Kidney tubule cell (primary cell): ENCODE measurements at places on chromosomes 6 and 20.

GRCh38 chr6:31483392-31483791 lies 14.6 kb upstream of the MICB start:
- DNase-seq, result no peak

- no peak for DNase-seq
Measured at GRCh38 chr6:14442242-14442641, 324.7 kb downstream of the CD83 start.

DNA sequence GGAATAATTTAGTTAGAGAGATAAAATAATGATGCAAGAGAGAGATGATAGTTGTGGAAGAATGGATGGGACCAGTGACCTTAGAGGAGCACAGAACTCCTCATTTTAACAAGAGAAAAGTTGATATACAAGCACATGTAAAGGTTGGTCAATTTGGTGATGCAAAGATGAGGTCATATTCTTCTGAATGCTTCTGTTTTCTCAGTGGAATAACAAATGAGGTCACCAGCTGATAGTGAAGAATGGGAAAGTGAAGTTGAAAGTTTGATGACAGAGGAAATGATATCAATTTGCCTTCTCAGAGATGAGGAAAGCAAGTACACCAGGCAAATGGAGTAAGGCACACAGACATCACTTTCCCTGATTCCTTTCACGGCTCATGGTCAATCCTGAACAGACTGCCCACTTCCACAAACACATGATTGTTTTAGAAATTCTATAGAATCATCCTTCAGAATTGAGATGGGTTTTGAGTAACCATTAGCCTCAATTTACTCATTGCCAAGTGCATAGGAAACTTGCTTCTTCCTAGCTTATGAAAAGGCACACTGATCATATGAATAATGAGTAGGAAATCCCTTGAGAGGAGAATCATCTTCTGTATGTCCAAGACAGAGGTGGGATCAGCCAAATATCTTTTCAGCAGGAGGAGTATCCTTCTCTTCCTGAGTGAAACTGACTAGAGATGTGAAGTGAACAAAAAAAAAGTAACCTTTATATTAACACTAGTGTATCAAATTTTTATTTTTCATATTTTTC lies 82.4 kb upstream of the TCF21 start:
- DNase-seq, result peak; percentile 13

- DNase-seq, result peak; percentile 76
Measured at GRCh38 chr20:17499041-17499440, 32.1 kb downstream of the BFSP1 start.

- no peak for DNase-seq
Measured at GRCh38 chr6:16540804-16541752, 220.2 kb downstream of the ATXN1 start.

GRCh38 chr6:127131275-127131674 lies 12.8 kb downstream of the RSPO3 start:
- no peak for DNase-seq

DNA sequence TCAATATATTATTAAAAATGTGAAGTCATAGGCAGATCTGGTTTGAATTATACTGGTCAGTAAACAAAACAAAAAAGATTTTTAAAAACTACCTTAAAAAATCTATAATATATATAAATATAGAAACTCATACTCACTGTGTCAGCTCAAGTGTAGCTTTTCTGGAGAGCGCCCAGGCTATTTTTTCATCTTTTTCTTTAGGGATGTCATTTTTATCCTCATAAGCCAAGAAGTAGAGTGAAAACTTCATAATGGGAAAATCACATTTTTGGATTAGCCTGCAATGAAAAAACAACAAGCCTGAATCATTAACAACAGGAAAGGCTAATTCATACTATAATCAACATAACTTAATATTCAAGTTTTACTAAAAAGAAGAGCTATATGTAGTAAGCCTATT lies 18.7 kb downstream of the GLO1 start:
- DNase-seq, result no peak

- peak; percentile 11 for DNase-seq
Measured at GRCh38 chr20:38649275-38649891, 47.8 kb downstream of the ARHGAP40 start.

DNA sequence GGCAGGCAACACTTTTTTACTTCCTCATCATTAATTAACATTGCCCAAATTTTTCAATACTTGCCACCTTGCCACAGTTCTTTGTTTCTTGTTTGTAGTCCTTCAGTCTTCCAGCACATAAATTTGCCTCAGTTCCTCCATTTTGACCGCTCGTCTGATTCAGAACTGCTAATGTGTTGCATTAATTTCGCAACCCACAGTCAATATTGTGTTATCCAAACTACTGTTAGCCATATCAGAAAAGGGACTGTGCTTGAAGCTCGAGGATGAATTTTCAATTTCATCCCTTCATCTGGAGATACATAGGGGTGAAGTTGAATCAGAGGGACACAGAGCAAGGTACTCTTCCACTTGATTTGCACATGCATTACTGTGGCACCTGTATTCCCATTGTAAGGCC lies 421.5 kb downstream of the CDKAL1 start:
- no peak for DNase-seq

- peak; percentile 86 for DNase-seq
Measured at GRCh38 chr6:107847844-107848802, 24.0 kb upstream of the SCML4 start.

DNA sequence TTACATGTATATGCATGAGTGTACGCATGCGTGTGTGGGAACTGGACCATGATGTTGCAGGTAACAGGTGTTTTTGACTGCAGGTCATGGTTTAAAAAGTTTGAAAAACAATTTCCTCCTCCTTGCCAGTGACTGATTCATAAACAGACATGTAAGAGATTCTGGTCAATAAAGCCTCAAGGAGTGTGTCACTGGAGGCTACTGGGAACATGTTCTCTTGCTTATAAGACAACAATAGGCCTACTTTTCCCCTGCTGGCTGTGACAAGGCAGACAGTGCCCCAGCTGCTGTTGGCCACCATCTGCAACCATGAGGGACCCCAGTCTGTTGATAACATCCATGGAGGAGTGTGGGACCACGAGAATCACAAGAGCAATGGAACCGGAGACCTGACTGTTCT lies 12.7 kb downstream of the LEMD2 start:
- DNase-seq, result no peak

GRCh38 chr6:28212510-28213212 lies 12.4 kb upstream of the ZSCAN9 start:
- peak; percentile 91 for DNase-seq

DNA sequence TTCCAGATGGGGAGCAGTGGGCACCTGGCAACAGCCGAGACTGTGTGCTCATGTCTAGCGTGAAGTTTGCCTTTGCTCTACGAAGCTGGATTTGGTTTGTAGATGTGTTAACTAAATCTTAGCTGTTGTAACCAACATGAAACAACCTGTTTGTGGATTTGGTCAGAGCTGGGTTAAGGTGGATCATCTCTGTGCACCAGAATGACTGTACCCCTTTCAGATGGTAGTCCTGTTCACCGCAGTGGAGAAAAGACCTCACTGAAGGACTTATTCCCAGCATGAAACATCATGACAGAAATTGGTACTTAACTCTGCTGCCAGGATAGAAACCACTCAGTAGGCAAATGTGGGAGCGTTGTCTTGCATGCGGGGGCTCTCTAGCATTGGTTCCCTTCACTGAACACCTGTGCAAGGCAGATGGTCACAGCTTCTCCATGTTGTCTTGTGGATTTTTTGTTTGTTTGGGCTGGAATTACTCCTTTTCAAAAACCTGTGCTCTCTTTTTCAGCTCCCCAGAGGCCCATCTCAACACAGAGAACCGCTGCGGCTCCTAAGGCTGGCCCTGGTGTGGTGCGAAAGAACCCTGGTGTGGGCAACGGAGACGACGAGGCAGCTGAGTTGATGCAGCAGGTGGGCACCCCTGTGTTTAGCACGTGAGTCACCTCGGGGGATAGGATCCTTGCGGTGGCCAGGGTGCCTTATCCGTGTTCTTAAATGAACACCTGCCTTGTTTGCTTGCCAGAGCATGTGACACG lies 19.3 kb upstream of the EFCAB8 start:
- DNase-seq, result no peak

- no peak for DNase-seq
Measured at GRCh38 chr20:44886828-44887227, 1.3 kb downstream of the YWHAB start.

GRCh38 chr6:109290143-109290931 lies 91.9 kb downstream of the CD164 start:
- no peak for DNase-seq

DNA sequence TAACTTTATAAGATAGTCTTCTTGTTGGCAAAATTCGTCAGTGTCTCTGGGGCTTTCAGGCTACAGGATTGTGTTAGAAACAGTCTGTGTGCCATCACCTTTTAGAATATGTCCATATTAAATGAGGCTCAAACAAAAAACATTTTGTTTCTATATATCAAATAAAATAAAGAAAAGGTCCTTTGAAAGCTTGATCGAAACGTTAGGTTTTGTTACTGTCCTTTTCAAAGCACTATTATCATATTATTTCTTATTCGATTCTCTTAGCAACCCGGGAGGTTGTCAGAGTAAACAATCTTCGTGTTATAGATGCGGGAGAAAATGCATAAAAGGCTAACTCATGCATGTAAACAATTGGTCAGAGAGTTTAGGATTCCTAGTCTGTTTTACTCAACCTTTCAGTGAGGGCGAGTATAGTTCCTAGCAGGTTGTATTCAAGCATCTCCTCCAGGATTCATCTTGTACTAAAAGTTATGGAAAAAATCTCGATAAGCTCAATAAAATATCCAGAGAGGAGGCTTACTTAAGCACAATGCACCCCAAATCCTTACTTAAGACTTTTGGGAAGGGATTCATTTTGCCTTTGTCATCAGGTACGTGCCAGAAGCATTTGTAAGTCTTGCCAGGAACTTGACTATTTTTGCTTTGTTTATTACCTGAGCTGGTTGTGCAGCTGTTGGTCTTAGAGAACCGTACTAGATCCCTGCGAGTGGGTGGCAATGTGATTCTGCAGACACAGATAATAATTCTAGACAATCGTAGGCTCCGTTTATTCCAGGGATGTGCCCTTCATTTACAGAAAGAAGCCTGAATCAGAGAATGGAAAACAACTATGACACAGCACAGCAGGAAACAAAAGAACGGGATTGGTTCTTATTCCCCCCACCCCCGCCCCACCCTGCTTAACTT lies 159.6 kb upstream of the ZNF217 start:
- peak; percentile 85 for DNase-seq

DNA sequence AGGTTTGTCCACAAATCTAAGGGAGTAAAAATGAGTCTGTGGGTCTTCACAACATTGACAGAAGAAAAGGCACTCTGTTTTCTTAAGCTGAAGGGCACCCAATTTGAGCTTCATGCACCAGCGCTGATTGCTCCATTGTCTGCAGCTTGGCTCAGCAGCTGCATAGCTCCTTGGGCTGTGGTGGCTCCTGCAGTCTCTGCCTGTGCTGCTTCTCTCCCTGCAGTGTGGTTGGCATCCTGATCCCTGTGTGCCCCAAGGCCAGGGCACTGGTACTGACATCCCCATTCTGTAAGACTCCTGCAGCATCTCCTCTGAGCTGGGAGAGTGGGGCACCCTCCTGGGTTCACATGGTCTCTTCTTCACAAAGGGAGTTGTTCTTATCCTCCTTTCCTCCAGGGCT lies 83.2 kb upstream of the B3GAT2 start:
- DNase-seq, result no peak

- DNase-seq, result no peak
Measured at GRCh38 chr6:134525190-134525868, 207.4 kb upstream of the SGK1 start.

GRCh38 chr6:90294989-90295853 lies 1.4 kb downstream of the BACH2 start:
- DNase-seq, result peak; percentile 47

DNA sequence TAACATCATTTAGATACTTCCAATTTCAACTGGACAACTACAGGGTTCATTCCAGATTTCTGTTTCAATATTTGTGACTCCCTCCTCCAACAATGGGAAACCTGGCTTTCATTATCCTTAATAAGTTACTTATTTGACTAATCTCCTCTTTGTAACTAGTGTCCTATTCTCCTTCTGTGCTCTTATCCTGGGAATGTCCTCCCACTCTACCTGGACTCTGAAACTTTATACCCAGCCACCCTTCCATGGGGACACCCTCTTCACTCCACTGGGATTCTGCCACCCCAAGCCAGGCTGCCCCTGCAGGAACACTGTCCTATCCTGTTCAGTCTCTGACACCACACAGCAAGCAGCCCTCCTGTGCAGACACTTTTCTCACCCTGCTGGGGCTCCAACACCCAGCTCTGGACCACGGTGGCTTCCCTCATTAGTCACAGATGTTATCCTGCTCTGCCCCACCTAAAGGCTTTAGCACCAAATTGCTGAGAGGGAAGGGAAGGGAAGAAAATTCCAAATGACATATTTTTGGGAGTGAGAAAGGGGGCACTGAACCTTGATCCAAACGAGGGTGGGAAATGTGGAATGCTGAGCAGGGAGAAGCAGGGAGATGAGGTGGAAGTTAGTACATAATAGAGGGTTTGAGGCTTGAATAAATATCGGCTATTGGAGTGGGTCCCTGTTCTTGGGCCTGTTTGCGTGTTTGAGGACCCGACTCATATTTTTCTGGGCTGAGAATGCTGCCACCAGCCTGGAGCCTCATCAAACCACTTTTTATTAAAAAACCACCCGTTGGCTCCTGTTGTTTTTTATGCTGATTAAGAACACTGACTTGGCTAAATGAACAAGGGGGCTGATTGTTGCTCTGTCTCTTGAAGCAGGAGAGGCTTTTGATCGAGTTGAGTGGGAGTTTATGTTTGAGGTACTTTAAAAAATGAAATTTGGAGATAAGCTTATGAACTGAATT lies 54.0 kb upstream of the AKIRIN2 start:
- DNase-seq, result peak; percentile 36

- DNase-seq, result no peak
Measured at GRCh38 chr20:63090052-63090451, 83.3 kb upstream of the BHLHE23 start.

GRCh38 chr6:108570517-108570916 lies 9.8 kb downstream of the FOXO3 start:
- no peak for DNase-seq

DNA sequence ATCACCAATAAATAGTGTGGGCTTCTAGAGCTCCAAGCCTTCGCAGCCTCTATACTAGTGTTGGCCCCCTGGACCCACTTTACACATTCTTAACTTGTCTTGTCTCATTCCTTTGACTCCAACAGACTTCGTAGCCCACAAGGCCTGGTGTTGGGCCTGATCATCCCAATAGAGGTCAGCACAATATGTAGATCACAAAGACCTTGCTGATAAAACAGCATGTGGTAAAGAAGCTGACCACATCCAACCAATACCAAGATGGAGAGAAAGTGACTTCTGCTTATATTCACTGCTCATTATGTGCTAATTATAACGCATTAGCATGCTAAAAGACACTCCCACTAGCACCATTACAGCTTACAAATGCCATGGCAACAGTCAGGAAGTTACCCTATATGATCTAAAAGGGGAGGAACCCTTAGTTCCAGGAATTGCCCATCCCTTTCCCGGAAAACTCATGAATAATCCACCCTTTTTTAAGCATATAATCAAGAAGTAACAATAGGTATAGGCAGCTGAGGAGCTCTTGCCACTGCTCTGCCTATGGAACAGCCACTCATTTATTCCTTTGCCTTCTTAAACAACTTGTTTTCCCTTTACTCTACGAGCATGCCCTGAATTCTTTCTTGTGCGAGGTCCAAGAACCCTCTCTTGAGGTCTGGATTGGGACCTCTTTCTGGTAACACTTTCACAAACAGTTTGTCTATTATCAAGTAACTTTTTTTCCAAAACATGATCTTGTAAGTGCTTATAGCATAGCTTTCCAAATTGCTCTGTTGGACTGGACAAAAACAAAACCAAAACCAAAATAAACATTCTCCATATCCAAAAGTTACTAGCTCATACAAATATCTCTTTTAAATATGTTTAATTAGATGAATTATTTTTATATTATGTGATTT lies 54.6 kb upstream of the ECHDC1 start:
- no peak for DNase-seq

- DNase-seq, result no peak
Measured at GRCh38 chr20:60304026-60304590, 345.9 kb downstream of the CDH26 start.
